Right ventricle myocardium inferior (tissue), 1 donor: ENCODE measurements at places on chromosomes 11 and 22.

DNA sequence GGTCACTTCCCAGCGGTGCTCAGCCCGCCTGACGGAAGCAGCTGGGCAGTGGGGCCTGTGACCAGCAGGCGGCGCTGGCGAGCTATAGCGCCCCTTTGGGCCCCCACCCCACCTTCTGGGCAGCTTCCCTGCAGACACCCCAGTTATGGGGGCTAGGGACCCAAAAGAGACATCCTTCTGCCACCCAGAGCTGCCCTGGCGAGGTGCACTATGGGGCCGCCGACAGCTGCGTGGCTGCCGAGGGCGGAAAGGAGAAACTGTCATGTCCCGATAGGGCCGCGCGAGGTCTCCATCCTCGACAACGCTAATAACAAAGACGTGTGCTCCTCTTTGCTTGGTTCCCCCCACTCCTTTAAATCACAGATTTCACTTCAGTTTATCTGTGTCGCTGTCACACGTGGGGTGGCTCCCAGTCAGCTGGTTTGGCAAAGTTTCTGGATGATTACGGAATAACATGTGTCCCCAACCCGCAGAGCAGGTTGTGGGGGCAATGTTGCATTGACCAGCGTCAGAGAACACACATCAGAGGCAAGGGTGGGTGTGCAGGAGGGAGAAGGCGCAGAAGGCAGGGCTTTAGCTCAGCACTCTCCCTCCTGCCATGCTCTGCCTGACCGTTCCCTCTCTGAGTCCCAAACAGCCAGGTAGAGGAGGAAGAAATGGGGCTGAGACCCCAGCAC is 673 bp upstream of the MYO7A start:
- peak; percentile 82 for DNase-seq

DNA sequence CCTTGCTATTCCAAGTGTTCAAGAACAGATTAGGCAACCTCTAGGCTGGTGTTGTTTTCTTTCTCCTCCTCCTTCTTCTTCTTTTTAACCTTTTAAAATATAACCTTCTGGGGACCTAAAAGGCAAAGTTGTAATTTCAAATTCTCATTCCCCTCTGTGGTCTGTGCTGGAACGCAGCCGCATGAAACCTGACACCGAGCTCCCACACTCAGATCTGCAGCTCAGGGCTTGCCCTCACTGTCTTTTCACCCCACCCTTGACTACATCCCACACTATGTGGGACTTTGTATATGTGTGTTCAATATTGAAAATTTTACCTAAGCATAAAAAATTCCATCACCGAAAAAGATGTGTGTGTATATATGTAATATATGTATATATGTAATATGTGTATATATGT is 62.0 kb upstream of the ARHGAP42 start:
- no peak for DNase-seq

- no peak for DNase-seq
These were observed 50.3 kb upstream of the SORL1-AS1 start for GRCh38 chr11:121503051-121503450.

GRCh38 chr11:126990716-126991480 is 9.7 kb downstream of the KIRREL3 start:
- no peak for DNase-seq

DNA sequence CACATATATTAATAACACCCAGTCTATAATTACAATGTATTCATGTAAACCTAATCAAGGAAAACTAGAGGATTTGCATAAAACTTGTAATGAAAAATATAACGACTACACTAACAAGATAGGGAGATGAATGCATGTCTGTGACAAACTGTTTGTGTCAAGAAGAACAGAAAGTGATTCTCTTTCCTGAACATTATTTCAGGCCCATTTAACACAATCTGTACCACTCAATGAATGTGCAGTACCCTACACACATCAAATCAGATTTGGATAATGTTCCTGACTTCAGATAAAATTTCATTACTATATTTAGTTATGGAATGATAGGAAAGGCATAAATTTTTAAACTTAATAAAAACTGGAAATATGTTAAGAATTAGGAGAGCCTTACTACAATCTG is 93.1 kb downstream of the CADM1 start:
- DNase-seq, result no peak

- no peak for DNase-seq
These were observed 38.6 kb upstream of the LMO2 start for GRCh38 chr11:33930317-33931021.

DNA sequence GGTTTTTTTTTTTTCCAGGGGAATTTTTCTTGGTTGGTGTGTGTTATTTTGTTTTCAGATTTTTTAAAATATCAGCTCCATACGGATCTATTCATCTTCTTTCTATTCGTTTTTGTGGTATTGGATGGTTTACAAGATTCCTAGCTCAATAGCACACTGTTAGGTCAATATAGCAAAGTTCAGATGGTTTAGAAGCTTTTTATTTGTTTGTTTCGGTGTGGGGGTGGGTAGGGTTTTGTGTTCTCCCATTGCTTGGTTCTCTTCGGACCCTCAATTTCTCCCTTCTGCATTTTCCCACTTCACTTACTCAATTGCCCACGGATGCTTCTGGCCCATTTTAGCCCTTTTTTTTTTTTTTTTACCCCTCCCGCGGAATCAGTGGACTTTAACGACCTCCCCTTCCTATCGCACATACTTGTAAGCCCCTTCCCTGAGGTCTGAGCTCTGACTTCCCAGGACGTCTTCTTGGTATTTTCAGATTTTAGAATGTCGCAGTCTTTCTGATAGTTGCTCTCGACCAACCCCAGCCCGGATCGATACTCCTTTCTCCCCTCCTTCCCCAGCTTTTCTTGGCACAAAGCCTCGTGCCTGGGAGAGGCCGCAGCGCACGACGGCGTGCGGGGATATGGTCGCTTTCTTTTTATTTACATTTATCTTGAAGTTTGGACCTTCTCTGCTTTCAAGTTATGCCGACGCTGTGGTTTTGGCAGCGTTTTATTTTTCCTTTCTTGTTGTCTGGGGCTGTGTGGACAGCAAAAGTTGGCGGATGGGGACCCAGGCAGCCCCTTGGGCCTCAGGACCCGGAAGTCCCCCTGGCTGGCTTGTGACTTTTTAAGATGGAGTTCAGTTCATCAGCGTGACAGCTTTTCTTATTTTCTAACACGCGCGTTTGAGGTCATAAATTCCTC is 4.4 kb upstream of the SPDYC start:
- no peak for DNase-seq

DNA sequence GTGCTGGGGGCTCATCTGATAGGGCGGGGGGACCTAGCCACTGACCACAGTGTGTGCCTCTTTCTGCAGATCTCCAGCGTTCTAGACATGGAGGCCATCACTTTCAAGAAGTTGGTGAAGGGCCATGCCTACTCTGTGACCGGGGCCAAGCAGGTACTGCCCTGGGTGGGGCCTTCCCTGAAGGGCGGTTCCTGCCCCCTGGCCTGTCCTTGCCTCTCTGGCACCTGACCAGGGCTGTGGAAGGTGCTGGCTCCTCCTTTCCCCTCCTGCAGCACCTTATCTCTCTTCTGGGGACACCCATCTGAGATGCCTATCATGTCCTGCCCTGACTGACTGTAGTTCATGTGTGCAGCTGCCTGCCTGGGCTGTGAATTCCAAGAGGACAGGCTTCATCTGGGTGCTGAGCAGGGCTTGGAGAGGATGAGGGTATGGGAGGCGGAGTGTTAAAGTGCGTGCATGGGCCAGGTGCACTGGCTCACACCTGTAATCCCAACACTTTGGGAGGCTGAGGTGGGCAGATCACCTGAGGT is 5.5 kb downstream of the CAPN1 start:
- no peak for DNase-seq

- DNase-seq, result no peak
These were observed 54.4 kb downstream of the ENTHD1 start for GRCh38 chr22:39839204-39839603.

GRCh38 chr11:102436561-102436960 is 16.0 kb downstream of the TMEM123 start:
- DNase-seq, result no peak

GRCh38 chr11:70594606-70595005 is 196.3 kb downstream of the CTTN start:
- DNase-seq, result no peak

DNA sequence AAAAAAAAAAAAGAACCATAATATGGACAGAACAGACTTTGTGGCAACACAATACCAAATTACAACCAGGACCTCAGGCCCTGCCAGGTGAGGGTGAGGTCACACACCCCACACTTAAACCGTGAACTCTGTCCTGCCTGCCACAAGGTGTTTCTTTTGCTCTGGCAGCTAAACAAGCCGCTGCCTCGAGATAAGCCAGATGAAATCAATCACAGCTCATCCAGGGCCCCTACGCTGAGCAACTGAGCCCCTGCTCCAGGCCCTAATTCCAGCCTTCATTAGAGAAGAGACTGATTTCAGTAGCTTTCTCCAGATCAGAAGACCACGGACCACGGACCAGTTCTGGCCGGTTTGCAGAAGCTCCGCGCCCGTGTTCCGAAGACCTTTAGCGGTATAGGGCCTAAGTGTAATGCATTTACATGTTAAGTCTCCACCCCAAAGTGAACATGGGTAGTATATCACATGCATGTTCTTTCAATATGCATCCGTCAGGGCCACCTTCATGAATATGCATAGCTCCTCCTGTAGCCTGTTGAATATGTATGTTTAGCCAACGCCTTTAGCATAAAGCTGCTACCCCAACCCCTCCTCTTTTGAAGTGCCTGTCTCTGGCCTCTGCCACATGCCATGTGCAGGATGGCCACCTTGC is 14.8 kb upstream of the RAC2 start:
- no peak for DNase-seq

GRCh38 chr11:69920345-69921127 is 101.3 kb upstream of the FGF3 start:
- no peak for DNase-seq

DNA sequence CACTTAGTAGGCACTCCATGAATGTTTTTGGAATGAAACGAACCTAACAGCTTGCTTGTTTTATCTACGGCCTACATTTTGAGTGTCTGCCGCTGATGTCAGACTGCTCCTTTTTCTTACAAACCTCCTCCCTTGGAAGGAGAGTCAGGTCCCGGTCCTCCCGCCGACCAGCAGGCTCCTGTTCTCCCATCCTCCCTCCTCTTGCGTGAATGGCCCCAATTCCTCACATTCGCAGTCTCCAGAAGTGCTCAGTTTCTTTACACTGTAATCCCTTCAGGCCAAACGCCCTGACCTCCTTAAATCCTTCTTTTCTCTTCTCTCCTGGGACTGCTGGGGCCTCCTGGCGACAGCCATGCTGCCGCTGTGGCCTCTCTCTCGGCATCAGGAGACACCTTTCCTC is 82.6 kb upstream of the CSNK2A3 start:
- DNase-seq, result no peak

- DNase-seq, result no peak
These were observed 47.6 kb downstream of the ELFN2 start for GRCh38 chr22:37379722-37380121.

- no peak for DNase-seq
These were observed 11.3 kb downstream of the P2RY2 start for GRCh38 chr11:73229321-73229895.

- DNase-seq, result no peak
These were observed 82.0 kb downstream of the KIRREL3 start for GRCh38 chr11:126918556-126918955.

DNA sequence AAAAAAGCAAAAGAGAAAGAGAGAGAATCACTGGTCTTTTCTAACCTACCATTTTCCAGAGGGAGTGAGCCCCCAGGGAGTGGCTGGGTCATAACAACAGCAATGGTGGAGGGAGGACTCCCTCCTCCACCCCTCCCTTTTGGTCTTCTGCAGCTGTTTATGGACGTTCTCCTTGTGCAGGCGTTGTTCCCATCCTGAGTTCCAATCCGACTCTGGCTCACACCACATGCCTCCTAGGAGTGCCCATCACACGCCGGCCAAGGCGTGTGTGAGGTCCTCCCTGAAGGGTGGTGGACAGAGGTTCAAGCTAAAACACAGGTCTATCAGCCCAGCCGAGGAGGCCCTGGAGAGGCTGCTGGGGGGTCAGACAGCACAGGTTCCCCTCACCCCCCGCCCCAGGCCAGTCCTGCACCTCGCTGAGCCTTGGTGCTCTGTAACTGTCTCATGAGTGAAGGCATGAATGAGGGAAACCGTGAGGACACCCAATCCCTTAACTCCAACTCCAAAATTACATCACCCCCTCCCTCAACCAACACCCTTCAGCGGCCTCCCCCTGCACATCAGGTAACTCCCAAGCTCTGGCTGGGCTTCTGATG is 29.4 kb downstream of the IFT27 start:
- no peak for DNase-seq

DNA sequence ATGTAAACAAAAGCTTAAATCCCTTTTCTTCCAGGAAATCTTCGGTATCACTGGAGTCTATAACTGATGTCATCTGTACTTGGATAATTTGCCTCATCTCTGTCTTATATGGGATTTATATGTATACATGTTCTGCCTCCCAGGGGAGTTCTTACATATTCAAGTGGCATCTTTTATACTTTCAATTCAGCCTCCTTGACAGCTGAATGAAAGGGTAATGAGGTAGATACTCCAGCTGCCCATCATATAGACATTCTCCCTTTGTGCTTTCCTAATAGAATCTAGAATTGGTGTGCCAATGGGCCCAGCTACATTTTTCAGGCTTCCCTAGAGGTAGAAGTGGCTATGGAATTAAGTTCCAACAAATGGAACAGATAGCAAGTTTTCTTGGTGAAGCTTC is 223.8 kb downstream of the LRRC4C start:
- DNase-seq, result no peak

GRCh38 chr22:45453764-45454163 is 40.3 kb downstream of the RIBC2 start:
- no peak for DNase-seq

DNA sequence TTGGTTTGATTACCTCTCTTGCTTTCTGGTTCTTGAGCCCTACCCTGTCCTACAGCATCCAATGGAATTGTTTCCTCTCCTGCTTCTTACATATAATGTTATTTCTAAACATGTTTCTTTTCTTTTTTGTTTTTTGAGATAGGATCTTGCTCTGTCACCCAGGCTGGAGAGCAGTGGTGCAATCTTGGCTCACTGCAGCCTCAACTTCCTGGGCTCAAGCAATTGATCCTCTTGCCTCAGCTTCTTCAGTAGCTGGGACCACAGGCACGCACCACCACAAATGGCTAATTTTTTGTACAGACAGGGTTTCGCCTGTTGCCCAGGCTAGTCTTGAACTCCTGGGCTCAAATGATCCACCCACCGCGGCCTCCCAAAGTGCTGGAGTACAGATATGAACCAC is 105.9 kb downstream of the SGSM3 start:
- DNase-seq, result no peak

- DNase-seq, result peak; percentile 45
These were observed 4.7 kb upstream of the RANBP1 start for GRCh38 chr22:20111045-20111688.

GRCh38 chr11:129973809-129974208 is 28.8 kb downstream of the PRDM10 start:
- DNase-seq, result no peak
